Motor neuron (in vitro differentiated cells): ENCODE measurements at places on chromosomes 6 and 20. TPM values are rescaled to one million over a fixed set of nuclear protein-coding genes. Genes with fewer than 3 reads are reported as not detected.

DNA sequence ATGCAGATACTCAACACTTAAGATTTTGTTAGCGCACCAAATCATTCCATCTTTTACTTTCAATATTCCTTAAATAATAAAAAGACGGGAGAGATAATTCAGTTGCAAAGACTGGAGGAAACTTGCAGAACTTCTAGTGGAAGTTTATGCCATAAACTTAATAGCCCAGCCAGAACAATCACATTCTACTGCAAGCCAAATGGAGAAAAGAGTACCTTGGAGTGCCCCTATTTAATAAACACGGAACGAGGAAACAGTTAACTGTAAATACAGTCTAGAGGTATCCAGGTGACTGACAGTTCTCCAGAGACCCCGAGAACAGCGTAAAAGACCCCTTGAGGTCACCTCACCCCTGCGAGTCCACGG, 635 bp downstream of the SLC35B3 start:
- ATAC-seq: no peak

DNA sequence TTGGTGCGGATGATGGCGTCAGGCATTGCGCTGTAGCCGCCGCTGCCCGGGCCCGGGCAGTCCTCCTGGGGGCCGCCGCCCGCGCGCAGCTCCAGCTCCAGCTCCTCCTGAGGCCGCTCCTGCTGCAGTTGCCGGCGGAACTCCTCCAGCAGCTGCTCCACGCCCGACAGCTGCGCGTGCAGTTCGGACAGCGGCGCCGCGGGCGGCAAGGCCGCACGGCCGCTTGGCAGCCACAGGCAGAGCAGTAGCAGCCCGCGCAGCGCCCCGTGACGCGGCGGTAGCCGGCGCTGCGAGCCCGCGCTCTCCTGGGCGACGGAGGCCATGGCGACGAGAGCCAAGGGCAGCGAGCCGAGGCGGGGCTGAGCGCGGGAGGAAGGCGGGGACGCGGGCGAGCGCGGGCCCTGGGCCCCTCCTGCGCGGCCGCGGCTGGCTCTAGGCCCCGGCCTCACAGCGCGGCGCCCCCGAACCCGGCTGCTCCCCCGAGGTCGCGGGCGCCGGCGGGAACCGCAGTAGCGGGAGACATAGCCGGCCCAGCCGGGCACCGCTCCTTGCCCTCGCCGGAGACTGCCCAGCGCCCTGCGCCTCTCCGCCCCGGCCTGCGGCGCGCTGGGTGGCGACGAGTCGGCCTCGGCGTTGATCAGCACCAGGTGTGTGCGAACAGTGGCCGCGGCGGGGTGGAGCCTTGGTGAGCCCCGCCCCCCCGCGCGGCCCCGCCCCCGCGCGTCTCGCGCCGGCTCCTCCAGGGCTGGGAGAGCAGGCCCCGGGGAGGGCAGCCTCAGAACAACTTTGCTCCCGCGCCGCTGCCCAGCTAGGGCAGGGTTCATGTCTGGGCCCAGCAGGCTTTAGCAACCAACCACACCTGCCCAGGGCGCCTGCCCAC, at the start of gene LRP11:
TSS of gene LRP11 (minus strand) at position 662 of the 880 bp plus-strand sequence. CDS start at position 323, 339 bp downstream.
- peak; percentile 90 for ATAC-seq

DNA sequence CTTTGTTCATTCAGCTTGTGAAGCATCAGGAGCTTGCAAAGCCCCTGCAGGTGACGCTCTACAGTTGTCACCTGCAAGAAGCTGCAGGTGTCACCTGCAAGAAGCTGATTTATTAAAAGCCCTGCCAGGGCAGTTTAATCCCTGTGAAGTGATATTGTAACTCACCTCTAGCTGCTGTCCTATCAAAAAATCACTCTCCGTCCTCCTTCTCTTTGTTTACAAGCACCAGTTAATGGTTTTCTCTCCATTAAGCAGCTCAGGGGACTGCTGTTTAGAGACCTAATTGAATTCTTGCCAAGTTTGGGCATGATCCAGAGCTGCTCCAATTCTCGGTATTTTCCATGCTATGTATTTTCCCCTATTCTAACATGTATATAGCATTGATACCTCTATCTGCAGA, 345.9 kb downstream of the ARHGAP18 start:
- ATAC-seq: no peak

- no peak for ATAC-seq
Measured at GRCh38 chr6:6409397-6410030, 89.1 kb upstream of the F13A1 start.

GRCh38 chr6:606829-607379, 50.0 kb downstream of the HUS1B start:
- ATAC-seq: no peak

DNA sequence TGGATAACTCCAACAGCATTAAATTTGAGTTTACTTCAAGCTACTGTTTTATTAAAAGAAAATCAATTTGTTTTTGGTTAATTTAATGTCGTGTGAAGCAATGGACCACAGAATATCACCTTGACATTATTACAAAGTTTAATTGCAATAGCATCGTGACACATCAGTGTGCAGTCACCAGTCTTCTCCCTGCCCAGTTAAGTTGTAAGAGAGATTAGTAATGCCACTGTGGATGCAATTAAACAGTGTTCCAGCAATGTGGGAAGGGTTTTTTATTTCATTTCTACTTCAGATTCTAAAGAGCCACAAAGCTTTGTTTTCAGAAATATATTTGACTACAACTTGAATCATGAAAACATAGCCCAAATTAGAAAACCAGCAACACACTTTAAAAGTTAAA, 128.7 kb downstream of the SYNE1 start:
- ATAC-seq: no peak

DNA sequence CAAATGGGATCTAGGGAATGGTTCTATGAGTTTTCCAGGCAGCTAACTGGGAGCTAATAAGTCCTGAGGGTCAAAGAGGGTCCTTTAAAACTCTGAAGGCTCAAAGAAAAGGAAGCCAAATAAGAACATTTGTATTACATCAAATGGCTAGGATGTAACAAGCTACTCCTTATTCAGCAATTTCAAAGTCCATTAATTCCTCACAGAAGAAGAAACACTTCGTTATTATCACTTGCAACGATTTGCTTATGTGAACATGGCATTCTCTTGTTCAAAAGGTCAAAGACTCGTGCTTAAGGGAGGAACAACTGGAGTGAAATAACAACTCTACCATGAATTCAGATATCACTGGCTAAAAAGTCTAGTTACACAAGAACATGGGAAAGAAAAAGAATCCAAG, 70.8 kb upstream of the FBXO30 start:
- no peak for ATAC-seq

- ATAC-seq: no peak
Measured at GRCh38 chr6:11229655-11230046, 2.8 kb downstream of the NEDD9 start.

- ATAC-seq: no peak
Measured at GRCh38 chr6:2792330-2793110, 27.3 kb downstream of the WRNIP1 start.

DNA sequence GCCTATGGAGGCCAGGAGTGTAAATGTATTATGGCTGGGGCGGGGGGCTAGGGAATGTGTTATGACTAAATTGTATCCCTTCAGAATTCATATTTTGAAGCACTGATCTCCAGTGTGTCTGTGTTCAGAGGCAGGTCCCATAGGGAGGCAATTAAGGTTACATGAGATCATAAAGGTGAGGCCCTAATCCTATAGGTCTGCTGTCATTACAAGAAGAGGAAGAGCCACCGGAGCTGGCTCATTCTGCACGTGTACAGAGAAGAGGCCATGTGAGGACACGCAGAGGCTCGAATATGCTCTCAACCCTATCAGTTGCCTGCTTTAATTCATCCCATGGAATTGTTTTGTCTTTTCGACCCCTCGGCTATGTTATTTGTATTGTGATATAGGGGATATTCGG, 76.9 kb downstream of the VTA1 start:
- no peak for ATAC-seq

GRCh38 chr6:16787128-16787682, 25.9 kb upstream of the ATXN1 start:
- no peak for ATAC-seq

DNA sequence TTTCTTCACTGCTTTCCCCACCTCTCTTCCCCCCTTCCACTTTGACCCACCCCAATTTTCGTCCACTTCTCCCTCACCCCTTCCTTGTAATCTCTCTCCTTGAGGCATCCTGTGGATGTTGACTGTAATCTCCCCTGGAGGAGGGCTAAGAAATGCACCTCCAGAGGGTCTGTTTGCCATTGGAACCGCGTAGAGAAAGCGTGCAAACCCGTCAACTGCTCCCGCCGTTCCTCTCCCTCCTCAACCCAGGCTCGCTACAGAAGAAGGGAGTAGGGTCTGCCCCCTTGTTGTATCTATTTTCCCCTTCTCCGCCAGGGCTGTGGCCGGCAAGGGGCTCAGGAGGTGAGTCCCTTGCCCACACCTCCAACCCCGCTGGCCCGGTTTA, 502 bp upstream of the HTR1E start:
- ATAC-seq: no peak

GRCh38 chr6:7615611-7616383, 25.8 kb downstream of the SNRNP48 start:
- no peak for ATAC-seq

- ATAC-seq: no peak
Measured at GRCh38 chr6:79369026-79369425, 134.5 kb upstream of the HMGN3 start.

DNA sequence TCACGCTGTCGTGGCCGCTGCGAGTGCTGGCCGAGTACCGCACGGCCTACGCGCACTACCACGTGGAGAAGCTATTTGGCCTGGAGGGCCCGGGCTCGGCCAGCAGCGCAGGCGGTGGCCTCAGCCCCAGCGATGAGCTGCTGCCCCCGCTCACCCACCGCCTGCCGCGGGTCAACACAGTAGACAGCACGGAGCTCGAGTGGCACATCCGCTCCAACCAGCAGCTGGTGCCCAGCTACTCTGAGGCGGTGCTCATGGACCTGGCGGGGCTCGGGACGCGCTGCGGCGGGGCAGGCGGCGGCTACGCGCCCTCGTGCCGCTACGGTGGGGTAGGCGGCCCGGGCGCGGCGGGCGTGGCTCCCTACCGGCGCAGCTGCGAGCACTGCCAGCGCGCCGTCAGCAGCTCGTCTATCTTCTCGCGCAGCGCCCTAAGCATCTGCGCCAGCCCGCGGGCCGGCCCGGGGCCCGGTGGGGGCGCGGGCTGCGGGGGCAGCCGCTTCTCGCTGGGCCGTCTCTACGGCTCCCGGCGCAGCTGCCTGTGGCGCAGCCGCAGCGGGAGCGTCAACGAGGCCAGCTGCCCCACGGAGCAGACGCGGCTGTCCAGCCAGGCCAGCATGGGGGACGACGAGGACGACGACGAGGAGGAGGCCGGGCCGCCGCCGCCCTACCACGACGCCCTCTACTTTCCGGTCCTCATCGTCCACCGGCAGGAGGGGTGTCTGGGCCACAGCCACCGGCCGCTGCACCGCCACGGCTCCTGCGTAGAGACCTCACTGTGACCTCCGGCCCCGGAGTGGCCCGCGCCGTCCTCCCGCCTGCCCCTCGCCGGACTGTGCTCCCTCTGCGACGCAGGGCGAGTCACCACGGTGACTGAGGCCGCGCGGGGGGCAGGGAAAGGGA, 5.7 kb downstream of the TMEM151B start:
- ATAC-seq: no peak

DNA sequence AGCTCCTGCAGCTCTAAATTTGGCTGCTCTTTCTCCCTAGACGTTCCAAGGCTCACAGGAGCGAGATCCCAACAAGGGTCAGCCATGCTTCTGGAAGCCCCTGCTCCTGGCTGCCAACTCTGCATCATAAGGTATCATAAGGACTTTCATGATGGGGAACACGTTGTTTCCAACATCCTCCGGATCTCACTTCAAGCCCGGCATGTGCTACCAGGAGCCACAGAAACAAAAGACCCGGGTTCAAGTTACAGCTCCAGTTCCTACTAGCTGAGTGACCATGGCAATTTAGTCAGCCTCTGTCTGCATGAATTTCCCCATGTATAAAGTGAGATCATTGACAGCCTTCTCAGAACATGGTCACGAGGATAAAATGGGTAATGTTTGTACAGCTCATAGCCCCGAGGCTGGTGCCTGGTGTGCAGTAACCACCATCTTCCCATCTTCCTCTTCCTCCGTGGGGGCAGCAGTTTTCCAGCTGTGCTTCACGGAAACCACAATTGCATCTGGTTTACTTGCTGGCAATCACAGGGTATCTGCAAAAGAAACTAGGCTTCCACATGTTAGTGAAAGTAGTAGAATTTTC, 209.0 kb upstream of the ECI2 start:
- ATAC-seq: peak; percentile 80

GRCh38 chr6:138004430-138005287, 102.6 kb downstream of the PERP start:
- ATAC-seq: peak; percentile 74

GRCh38 chr6:48542191-48542590, 431.2 kb upstream of the PTCHD4 start:
- no peak for ATAC-seq

- peak; percentile 86 for ATAC-seq
Measured at GRCh38 chr6:52815167-52816092, 11.8 kb upstream of the GSTA1 start.

GRCh38 chr20:44123251-44123650, 63.7 kb downstream of the JPH2 start:
- no peak for ATAC-seq

- ATAC-seq: no peak
Measured at GRCh38 chr6:141347906-141348492, 784.7 kb upstream of the GJE1 start.

DNA sequence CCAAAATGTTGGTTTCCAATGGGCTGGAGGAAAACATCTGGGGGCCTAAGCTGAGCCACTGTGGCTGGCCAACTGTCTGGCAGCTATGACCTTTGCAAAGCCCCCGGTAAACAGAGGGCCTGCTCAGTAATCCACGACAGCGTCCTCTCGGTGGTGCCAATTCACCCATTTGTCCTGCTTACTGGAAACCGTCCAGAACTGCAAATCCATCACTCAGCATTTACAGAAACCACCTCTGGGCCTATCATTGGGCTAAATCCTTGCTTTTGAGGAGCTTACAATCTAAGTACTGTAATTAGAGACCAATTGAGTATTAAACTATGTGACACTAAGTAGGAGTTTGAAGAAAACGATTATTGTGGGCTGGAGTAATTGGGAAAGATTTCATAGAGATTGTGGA, 31.0 kb downstream of the ADAT2 start:
- ATAC-seq: no peak

GRCh38 chr6:64249115-64249514, 613.5 kb downstream of the PHF3 start:
- ATAC-seq: no peak

- no peak for ATAC-seq
Measured at GRCh38 chr20:20603339-20603990, 109.0 kb downstream of the RALGAPA2 start.

- no peak for ATAC-seq
Measured at GRCh38 chr20:35837577-35838195, 65.9 kb downstream of the PHF20 start.

GRCh38 chr6:56949925-56950495, 4.9 kb upstream of the BEND6 start:
- no peak for ATAC-seq

ZC3H12D gene
- 0.58 and 2.1 TPM in 2 replicates for total RNA-seq

SLC17A2 gene
- not detected in 2 replicates for total RNA-seq

ENPP4 gene
- 0.67 and 0.85 TPM in 2 replicates for total RNA-seq

GNAS gene
- total RNA-seq: 822 and 863 TPM in 2 replicates

ELOVL2 gene
- 21.5 and 21.8 TPM in 2 replicates for total RNA-seq

OTOR gene
- total RNA-seq: not detected in 2 replicates

LSM2 gene
- total RNA-seq: 38.0 and 50.0 TPM in 2 replicates

KCNB1 gene
- 1.8 and 2.3 TPM in 2 replicates for total RNA-seq

JPH2 gene
- total RNA-seq: 0.34 and 0.56 TPM in 2 replicates

PDYN gene
- 0.09 and 0.44 TPM in 2 replicates for total RNA-seq

GPR63 gene
- total RNA-seq: 0.45 and 0.64 TPM in 2 replicates

C4A gene
- 2.2 and 3.6 TPM in 2 replicates for total RNA-seq

VWA7 gene
- total RNA-seq: 1.4 and 3.9 TPM in 2 replicates

NINL gene
- 24.6 and 25.3 TPM in 2 replicates for total RNA-seq

DEFB132 gene
- total RNA-seq: 0.18 TPM in 1 of 2 replicates, not detected in the other

KPNA5 gene
- 24.5 and 27.2 TPM in 2 replicates for total RNA-seq
